ENCODE measurements at places on chromosomes 4 and X.
A peak's percentile ranks its signal among the peaks of the same experiment; 100 is the strongest.

DNA sequence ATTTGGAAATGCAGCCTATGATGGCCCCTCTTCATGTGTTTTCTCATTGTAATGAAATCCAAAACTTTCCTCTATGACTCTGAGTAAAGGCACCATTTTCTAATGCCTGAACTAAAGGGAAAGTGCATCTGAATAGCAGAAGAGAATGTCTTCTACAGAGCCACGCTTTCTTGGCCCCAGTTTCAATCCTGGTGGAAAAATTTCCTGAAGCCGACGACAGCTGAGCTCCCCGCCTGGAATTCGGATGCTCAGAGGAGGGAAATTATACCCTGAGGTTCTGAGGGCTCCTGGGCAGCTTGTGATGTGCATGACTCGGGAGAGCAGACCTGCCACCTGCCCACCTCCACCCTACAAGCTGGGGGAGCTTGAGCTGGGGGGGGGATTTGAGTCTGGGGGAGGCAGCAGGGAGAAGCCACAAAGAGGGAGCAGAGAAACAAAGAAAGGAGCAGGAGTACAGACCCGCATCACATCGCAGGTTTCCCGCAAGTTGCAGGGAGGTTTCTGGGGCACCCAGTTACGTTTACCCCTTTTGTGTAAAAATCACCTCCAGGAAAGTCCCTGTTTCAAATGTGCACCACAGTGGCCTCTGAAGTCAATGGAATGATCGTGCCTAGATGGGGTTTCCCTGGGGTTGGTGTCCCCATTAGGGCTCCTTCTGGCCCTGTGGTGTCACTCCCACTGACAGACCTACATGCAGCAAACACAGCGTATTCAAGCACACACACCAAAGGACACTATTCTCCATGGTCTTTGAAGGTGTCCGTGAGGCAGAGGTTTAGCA is 145.6 kb upstream of the RBPJ start:
- DNase-seq, result no peak

- DNase-seq, result peak; percentile 11
Measured at GRCh38 chrX:117996918-117997480, 119.6 kb downstream of the KLHL13 start.

DNA sequence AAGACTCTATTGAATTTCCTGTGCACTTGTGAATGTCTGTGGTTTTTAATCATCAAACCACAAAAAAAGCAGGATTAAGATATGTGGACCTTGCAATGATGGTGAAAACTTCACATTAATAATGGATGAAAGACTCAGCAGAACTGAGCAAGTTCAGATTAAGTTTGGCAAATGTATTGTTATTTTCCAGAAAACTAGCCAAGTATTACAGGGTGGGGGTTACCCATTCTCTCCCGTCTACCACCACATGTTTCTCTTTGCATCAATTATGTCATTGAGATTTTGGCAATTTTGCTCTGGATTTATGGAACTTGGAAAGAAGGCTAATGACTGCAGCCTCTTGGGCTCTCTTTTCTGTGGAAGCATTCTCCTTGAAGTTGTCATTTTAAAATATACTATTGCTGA is 577.1 kb downstream of the ANKRD50 start:
- no peak for DNase-seq

DNA sequence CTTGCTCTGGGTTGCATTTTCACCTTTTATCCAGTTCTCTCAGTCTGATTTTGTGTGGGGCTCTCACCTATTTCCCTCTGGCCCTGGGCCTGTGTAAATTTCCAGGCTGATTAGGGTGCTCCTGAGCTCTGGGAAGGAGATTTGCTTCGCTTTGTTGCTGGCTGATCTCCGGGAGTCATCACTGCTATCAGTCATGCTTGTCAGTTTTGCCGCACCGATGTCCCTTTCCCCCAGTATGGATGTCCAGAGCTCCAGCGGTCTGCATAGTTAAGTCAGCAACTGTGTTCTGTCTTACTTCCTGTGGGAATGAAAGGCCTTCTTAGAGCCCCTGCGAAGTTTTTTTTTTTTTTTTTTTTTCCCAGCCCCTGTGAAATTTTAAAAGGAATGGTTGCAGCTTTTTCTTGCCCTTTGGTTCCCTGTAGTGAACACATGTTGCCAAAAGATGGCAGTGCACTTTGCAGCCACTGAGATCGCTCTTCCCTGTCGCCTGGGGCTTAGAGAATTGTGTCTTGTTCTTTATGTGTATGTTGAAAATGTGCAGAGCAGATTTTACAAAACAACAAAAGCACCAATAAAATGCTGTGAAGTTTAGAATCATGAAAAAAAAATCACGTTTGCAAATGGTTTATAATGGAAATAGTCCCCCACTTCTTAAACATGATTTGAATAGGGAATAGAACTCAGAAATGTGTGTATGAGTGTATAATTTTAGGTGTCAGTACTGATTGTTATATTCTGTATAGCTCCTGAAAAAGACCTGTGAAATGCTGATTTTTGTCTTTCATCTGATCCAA is 109.1 kb upstream of the SLC4A4 start:
- peak; percentile 54 for DNase-seq

DNA sequence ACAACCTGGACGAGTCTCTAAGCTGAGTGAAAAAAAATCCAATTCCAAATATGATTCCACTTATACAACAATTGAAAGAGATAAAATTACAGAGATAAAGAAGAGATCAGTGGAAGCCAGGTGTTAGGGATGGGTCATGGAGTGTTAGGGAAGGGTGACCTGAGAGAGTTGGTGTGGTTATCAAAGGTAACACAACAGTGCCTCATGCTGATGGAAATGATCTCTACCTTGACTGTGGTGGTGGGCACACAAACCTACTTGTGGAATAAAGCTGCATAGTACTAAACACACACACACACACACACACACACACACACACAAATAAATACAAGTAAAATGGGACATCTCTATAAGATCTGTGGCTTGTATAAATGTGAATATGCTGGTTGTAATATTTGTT is 26.0 kb downstream of the BEND2 start:
- no peak for DNase-seq

DNA sequence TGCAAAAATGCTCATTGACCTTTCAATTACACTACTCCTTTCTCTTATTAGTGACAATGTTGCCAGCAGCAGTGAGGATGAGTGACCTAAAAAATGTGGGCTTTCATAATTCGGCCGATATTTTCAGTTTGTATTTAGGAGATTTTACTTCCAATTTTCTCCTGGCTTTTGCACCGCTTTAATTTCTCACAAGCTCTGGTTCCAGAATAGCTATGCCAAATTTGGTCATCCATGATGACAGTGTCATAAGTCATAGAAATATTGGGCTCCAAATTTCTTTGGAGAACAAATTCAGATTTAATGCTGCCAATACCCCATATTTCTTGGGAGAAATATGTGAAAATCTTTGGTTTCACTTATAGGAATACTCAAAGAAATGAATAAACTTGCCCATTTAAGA is 187.7 kb upstream of the HCCS start:
- DNase-seq, result no peak

GRCh38 chr4:139889264-139889663 is 223.6 kb downstream of the MGST2 start:
- DNase-seq, result no peak

- no peak for DNase-seq
Measured at GRCh38 chr4:75655562-75655961, 17.6 kb downstream of the G3BP2 start.

DNA sequence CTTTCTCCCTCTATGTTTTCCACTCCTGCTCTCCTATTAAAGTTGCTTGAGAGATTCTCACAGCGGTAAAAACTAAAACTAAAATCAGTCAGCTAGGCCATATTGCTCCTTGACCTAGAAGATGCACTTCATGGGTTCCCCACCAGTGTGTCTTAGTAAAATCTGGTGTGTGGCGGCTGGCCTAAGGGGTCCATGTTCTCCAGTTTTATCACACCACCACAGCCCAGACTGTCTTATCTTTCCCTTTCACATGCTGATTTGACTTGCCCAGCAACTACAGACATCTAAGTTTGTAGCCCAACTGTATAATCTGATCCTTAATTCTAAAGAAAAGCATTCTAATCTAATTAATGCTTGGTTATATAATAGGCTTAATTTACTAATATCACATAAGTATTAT is 68.0 kb downstream of the ATP8A1 start:
- DNase-seq, result no peak

DNA sequence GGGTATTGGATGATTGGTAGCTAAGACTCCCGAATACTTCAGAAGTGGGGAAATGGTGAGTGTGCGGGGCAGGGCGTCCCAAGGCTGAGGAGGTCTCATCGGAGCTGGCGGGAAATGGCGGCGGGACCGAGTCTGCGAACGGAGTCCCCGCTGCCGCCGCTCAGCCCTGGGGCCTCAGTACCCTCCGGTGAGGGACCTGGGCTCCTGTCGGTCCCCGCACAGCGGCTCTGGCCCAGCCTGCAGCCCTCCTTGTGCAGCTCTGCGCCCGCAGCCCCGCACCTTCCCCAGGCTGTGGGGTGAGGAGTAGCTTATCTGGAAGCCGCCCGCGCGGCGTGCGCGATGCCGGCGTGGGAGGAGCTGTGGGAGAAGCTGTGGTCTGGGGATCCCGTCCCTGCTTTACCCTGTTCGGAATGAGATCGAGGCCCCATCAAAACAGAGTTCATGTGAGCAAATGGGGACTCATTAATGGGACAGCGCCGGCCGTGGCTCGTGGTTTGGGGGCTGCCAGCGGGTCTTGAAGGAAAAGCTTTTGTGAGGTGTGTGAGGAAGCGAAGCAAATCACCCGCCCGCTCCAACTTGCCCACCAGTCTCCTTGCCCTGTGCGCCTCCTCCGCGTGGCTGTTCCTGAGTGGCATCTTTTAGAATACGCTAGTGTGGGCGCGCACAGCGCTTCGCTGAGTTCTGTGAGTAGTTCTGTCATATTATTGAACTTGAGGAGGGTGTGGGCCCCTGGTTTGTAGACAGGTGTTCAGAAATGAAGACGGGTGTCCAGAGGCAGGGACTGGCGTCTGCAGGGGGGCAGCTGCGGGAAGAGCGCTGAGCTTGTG is 531 bp downstream of the ZNF141 start:
- no peak for DNase-seq

GRCh38 chr4:123995936-123996335 is 599.3 kb downstream of the SPRY1 start:
- DNase-seq, result no peak

GRCh38 chr4:2363951-2364653 is 54.3 kb downstream of the ZFYVE28 start:
- DNase-seq, result no peak

DNA sequence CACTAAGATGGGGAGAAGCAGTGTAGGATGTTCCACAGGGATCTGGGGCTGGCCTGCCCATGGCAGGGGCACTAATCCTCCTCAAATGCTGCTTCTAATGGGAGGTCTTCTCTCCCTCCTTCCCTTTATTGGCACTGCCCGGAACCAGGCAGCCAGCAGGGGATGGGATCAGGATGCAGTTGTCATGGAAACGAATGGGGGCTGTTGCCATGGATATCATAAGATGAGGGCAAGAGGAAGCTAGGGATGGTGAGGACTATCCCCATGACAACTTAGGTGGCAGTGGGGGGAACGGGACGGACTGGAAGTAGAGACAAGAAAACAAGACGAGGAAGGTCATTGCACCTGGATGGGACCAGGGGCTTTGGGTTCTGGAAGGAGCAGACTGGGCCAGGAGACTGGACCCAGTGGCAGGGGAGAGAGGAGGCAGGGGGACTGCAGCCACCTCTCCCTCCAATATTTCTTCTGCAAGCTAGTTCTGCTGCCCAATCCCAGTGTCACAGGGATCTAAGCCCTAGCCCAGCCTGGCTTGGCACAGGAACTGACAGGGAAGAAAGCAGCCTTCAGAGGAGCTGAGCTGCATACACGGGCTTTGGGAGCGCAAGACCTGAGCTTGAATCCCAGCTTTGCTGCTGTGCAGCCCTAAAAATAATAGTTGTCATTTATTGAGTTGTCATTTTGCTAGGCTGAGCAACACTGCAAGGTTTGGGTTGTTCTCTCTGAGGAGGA is 19.0 kb downstream of the IQSEC2 start:
- no peak for DNase-seq

GRCh38 chr4:107009196-107009968 is 26.7 kb downstream of the DKK2 start:
- DNase-seq, result no peak

- no peak for DNase-seq
Measured at GRCh38 chr4:185637163-185637875, 102.0 kb upstream of the PDLIM3 start.

DNA sequence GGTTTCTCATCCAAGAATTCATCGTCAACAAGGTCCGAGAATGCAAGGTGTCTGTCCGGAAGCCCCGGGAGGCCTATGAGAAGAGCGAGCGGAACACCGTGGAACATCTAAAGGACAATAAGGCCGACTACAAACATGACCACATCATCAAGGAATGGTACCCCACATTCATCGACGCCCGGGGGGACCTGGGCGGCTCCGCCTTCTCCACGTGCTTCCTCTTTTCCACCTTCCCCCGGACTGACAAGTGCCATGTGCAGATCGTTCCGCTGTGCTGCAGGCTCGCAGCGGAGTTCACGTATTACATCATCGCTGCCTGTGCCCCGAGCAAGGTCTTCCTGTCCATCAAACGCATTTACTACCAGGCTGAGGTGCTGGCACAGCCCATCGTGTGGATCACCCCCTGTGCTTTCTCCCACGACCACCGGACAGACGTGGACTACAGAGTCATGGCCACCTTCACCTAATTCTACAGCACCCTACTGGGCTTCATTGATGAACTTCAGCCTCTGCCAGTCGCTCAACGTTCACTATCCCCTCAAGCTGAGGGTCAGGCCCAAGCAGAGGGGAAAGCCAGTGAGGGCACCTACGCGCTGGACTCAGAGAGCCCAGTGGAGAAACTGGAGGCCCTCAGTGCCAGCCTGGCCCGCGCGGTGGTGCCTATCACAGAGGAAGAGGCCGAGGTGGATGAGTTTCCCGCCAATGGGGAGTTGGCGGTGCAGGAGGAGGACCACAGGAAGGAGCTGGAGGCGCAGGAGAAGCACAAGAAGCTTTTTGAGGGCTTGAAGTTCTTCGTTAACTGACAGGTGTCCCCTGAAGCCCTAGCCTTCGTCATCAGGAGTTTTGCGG is 125.9 kb upstream of the PABPC4L start:
- no peak for DNase-seq

Data from HT-29 (cell line).